ENCODE measurements at places on chromosomes 7 and 10.

- DNase-seq: no peak
These were observed 80.7 kb downstream of the CUX1 start for GRCh38 chr7:101898106-101898505.

DNA sequence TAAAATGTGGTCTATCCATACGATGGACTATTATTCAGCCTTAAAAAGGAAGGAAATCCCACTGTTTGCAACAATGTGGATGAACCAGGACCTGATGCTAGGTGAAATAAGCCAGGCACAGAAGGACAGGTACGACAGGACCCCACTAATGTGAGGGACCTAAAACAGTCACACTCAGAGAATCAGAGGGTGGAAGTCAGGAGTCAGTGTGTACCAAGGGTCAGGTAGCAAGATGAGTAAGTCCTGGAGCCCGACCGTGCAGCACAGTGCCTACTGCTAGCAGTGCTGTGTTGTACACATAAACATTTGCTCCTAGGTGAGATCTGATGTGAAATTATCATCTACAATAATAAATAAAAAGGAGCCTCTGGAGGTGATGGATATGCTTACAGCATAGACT is 322.3 kb downstream of the GLRX3 start:
- no peak for DNase-seq

- DNase-seq: no peak
These were observed 241.8 kb downstream of the TEX36 start for GRCh38 chr10:125441151-125441550.

GRCh38 chr7:19619122-19619521 is 89.7 kb downstream of the POLR1F start:
- no peak for DNase-seq

GRCh38 chr10:100480002-100480401 is 17.2 kb downstream of the WNT8B start:
- no peak for DNase-seq

DNA sequence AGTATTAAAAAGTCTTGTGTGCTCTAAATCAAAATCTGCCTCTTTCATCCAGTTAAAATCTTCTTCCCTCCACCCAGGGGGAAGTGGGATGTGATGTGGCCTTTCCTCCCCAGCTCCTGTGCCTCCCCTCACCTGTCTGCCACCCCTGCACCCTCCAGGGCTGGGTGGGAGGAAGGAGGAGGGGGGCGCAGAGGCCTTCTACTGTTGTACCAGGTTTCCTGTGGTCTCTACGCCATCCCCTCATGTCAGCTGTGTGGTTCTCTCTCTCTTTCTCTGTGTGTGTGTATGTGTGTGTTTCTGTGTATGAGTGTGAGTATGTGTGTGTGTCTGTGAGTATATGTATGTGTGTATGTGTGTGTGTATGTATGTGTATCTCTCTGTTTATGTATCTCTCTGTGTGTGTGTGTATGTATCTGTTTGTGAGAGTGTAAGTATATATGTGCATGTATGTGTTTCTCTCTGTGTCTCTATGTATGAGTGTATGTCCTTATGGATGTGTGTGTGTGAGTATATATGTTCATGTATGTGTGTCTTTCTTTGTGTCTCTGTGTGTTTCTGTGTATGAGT is 45.5 kb upstream of the C10orf71 start:
- DNase-seq: no peak

GRCh38 chr7:83824214-83824613 is 175.3 kb upstream of the SEMA3E start:
- DNase-seq: no peak

GRCh38 chr10:98135222-98135899 is 904 bp downstream of the R3HCC1L start:
- DNase-seq: no peak

GRCh38 chr7:145692237-145692950 is 424.2 kb upstream of the CNTNAP2 start:
- no peak for DNase-seq
